Spinal cord (tissue), 10 donors: ENCODE measurements at places on chromosomes 7 and 10. TPM values are rescaled to one million over a fixed set of nuclear protein-coding genes. Genes with fewer than 3 reads are reported as not detected.

GRCh38 chr7:115352375-115352774 lies 430.5 kb downstream of the MDFIC start:
- H3K4me3 ChIP-seq = no peak overlapping the region
- no peaks in the 10 kb centered on the region for H3K27me3 ChIP-seq
- no peak for DNase-seq
- no peak overlapping the region for H3K27ac ChIP-seq
- H3K36me3 ChIP-seq = no peaks in the 10 kb centered on the region

GRCh38 chr10:90913774-90914420 lies 7.0 kb downstream of the ANKRD1 start:
- H3K27me3 ChIP-seq = no peaks in the 10 kb centered on the region
- no peak overlapping the region for H3K4me3 ChIP-seq
- H3K27ac ChIP-seq = no peak overlapping the region
- no peak for DNase-seq
- H3K36me3 ChIP-seq = no peaks in the 10 kb centered on the region

GRCh38 chr7:23191022-23191421 lies 9.2 kb downstream of the NUP42 start:
- no peak overlapping the region for H3K27ac ChIP-seq
- H3K4me3 ChIP-seq = no peak overlapping the region
- H3K27me3 ChIP-seq = no peaks in the 10 kb centered on the region

DNA sequence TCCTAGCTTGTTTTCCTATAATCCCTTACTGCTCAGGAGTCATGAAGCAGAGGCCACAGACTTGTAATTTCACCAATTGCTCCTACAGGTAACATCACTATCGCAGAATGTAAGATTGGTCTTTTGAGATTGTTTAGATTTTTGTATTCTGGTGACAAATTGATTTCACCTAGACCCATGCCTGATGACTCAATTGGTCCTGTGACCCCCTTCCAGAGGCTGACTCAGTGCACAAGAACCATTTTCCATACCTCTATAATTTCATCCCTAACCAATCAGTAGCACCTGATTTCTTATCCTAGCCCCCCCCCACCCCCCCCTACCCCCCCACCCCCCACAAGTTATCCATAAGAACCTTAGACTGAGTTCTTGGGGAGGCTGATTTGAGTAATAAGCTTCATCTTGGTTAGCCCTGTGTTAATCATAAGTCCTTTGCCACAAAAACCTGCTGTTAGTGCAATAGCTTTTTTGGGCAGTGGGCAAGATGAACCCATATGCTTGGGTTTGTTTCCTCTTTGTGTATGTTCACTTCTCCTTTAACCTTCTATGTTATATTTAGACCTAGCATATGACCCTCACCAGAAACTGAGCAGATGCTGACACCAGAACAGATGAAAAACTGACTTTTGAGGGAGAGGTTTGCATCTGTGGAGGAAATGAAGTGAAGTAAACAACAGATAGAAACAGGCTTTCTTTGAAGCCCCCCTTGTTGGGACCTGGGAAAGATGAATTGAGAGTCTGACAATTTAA lies 187.1 kb downstream of the KIF20B start:
- H3K4me1 ChIP-seq = no peaks in the 10 kb centered on the region
- no peak overlapping the region for H3K27ac ChIP-seq
- H3K36me3 ChIP-seq = no peaks in the 10 kb centered on the region
- H3K27me3 ChIP-seq = no peaks in the 10 kb centered on the region
- no peak for DNase-seq

- H3K27ac ChIP-seq = peak overlapping the region; percentile 98
- peaks cover 6% of the 10 kb centered on the region for H3K4me1 ChIP-seq
- no peaks in the 10 kb centered on the region for H3K36me3 ChIP-seq
- H3K4me3 ChIP-seq = no peak overlapping the region
Measured at GRCh38 chr10:35194471-35194870, 67.8 kb downstream of the CREM start.

DNA sequence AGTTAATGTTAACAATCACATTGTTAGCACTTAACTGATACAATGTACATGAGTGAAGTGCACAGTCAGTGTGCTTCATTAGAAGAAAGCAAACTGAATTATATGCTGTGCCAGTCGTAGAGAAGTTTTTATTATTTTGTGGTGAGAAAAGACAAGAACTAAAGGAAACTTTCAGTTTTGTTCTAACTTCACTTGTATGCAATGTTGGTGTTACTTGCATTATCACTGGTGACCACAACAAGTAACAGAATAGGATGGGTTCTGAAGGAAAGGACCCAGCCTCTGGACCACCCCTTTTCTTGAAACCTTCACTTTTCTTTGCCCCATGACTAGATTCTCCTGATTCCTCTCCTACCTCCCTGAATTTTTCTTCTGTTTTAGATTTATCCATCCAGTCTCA lies 123.3 kb upstream of the GAD2 start:
- no peaks in the 10 kb centered on the region for H3K4me1 ChIP-seq
- DNase-seq = no peak
- no peaks in the 10 kb centered on the region for H3K27me3 ChIP-seq
- H3K36me3 ChIP-seq = no peaks in the 10 kb centered on the region

- no peaks in the 10 kb centered on the region for H3K27me3 ChIP-seq
- no peaks in the 10 kb centered on the region for H3K36me3 ChIP-seq
- H3K4me1 ChIP-seq = no peaks in the 10 kb centered on the region
- no peak overlapping the region for H3K4me3 ChIP-seq
- no peak for DNase-seq
Measured at GRCh38 chr10:88082806-88083596, 219.6 kb downstream of the PTEN start.

- H3K36me3 ChIP-seq = no peaks in the 10 kb centered on the region
- H3K27ac ChIP-seq = no peak overlapping the region
- no peaks in the 10 kb centered on the region for H3K4me1 ChIP-seq
- H3K27me3 ChIP-seq = no peaks in the 10 kb centered on the region
- H3K4me3 ChIP-seq = no peak overlapping the region
Measured at GRCh38 chr10:7153750-7154149, 257.1 kb downstream of the SFMBT2 start.

DNA sequence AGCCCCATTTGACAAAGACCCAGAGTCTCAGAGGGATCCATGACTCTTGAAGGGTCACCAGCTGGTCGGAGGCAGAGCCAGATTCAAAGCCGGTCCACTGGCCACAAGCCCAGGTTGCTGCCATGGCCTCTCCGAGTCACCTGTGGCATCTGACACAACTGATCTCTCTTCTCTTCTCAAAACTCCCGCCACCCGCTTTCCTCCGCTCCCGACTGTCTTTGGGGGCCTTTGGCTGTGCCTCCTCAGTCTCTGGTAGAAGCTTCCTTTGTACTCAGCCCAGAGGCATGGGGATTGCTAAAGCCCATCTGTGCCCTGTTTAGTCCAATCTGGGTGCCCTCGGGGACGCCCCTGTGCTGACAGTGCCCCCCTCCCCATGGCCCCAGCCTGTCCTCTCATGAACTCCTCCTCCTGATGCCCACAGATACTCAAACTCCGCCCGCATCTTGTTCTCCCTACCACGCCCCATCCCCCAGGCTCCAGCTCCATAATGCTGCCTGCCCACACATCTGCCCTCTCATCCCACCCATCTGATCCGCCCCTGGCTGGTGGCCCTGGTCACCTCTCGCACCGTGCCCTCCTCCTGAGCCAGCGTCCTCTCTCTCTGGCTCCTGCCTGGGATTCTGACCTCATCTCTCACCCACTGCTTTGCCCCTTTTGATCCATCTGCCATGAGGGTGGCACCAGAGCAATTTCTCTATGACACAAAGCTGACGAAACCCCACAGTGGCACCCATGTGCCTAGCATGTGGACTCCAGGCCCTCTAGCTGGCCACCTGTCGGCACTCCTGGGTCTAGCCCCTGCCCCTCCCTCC lies 150.6 kb downstream of the SLIT1 start:
- no peaks in the 10 kb centered on the region for H3K27me3 ChIP-seq
- peaks cover 82% of the 10 kb centered on the region for H3K36me3 ChIP-seq
- no peak overlapping the region for H3K27ac ChIP-seq
- DNase-seq = no peak
- H3K4me1 ChIP-seq = peaks cover 12% of the 10 kb centered on the region

- peaks cover 98% of the 10 kb centered on the region for H3K4me1 ChIP-seq
- DNase-seq = no peak
- H3K36me3 ChIP-seq = peaks cover 29% of the 10 kb centered on the region
- H3K27me3 ChIP-seq = no peaks in the 10 kb centered on the region
- peak overlapping the region; percentile 88 for H3K27ac ChIP-seq
- no peak overlapping the region for H3K4me3 ChIP-seq
Measured at GRCh38 chr10:71972746-71973695, 8.8 kb downstream of the CHST3 start.

GRCh38 chr7:120272261-120272660 lies 714 bp upstream of the KCND2 start:
- peaks cover 4% of the 10 kb centered on the region for H3K36me3 ChIP-seq
- peak overlapping the region; percentile 71 for H3K4me3 ChIP-seq
- peak; percentile 84 for DNase-seq

GRCh38 chr10:126911301-126911700 lies 6.1 kb downstream of the DOCK1 start:
- H3K4me3 ChIP-seq = no peak overlapping the region
- peaks cover 9% of the 10 kb centered on the region for H3K4me1 ChIP-seq
- no peak for DNase-seq
- peaks cover 9% of the 10 kb centered on the region for H3K36me3 ChIP-seq
- H3K27me3 ChIP-seq = no peaks in the 10 kb centered on the region

- no peak overlapping the region for H3K27ac ChIP-seq
- no peak for DNase-seq
- H3K36me3 ChIP-seq = no peaks in the 10 kb centered on the region
Measured at GRCh38 chr10:24513155-24513554, 210.5 kb downstream of the ARHGAP21 start.

DNA sequence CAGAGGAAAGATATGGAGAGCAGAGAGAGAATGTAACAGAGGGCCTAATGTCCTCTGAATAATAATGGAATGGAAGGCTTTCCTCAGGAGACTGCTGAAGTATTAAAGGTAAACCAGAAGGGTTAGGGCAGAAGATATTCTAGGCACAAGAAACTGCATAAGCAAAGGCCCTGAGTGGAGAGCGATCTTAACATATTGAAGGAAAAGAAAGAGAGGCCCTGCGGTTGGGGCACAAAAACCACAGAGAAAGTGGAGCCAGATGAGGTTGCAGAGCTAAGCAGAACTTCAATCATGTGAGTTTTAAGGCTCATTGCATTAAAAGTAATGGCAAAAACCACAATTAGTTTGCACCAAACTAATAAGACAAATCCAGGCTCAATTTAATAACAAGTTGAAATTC lies 115.8 kb upstream of the VSTM2A start:
- H3K27ac ChIP-seq = no peak overlapping the region
- H3K27me3 ChIP-seq = no peaks in the 10 kb centered on the region
- H3K4me1 ChIP-seq = no peaks in the 10 kb centered on the region
- no peak for DNase-seq
- no peaks in the 10 kb centered on the region for H3K36me3 ChIP-seq
- H3K4me3 ChIP-seq = no peak overlapping the region

GRCh38 chr10:90245623-90246022 lies 544.2 kb downstream of the KIF20B start:
- no peaks in the 10 kb centered on the region for H3K27me3 ChIP-seq
- H3K4me3 ChIP-seq = no peak overlapping the region
- H3K4me1 ChIP-seq = no peaks in the 10 kb centered on the region
- H3K27ac ChIP-seq = no peak overlapping the region

DNA sequence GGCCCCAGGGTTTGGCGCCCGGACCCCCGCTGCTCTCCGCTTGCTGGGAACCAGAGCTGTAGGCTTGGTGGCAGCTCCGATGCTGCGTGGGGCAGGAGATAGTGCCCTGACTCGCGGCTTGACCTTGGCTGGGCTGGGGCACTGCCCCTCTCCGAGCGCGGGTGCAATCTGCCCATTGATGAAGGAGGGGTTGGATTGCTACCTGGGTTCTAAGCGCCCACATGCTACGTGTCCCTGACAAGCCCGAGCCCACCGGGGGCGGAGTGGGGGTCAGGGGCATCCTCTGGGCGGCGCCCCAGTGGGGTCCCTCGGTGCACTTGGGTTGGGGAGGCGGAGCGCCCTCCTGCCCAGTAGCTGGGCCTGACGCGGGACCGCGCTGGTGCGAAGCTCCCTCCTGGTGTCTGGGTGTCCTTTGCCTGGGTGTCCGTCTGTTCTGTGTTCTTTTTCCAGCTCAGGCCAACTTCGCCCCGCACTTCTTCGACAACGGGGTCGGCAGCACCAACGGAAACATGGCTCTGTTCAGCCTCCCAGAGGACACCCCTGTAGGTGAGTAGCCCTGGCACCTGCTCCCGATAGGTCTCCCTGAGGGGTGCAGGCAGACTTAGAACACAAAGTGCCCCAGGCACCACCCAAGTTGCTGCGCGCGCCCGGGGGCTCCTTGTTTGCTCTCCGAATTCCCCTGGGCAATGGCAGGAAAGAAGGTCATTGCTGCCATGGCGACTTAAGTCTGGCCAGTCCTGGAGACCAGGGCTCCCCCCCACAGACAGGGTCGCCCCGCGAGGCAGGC lies 900 bp downstream of the CDHR1 start:
- DNase-seq = no peak
- peaks cover 2% of the 10 kb centered on the region for H3K36me3 ChIP-seq
- no peak overlapping the region for H3K27ac ChIP-seq
- peaks cover 34% of the 10 kb centered on the region for H3K27me3 ChIP-seq
- H3K4me1 ChIP-seq = peaks cover 37% of the 10 kb centered on the region

GRCh38 chr7:121195874-121196273 lies 132.9 kb upstream of the WNT16 start:
- no peak overlapping the region for H3K4me3 ChIP-seq
- H3K36me3 ChIP-seq = no peaks in the 10 kb centered on the region
- no peaks in the 10 kb centered on the region for H3K4me1 ChIP-seq

DNA sequence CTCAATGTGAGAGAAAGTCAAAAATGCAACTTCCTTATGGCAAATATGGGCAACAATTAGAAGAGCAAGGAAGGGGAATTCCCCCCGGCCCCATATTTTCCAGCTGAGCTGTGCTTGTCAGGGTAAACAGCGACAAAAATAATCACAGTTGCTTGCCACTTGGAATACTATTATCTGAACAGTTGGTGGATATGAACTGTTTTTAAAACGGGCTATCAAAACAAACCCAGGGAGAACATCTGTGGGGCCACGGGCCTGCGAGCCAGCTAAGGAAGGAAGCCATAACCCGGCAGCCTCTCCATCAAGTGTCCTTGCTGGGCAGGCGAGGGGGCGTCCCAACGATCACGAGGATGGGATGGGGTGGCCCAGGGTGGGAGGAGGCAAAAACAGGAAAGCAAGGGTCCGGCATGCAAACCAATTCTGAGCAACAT lies 228.4 kb downstream of the ARHGAP12 start:
- H3K27ac ChIP-seq = peak overlapping the region; percentile 79
- H3K4me3 ChIP-seq = no peak overlapping the region
- no peaks in the 10 kb centered on the region for H3K27me3 ChIP-seq

DNA sequence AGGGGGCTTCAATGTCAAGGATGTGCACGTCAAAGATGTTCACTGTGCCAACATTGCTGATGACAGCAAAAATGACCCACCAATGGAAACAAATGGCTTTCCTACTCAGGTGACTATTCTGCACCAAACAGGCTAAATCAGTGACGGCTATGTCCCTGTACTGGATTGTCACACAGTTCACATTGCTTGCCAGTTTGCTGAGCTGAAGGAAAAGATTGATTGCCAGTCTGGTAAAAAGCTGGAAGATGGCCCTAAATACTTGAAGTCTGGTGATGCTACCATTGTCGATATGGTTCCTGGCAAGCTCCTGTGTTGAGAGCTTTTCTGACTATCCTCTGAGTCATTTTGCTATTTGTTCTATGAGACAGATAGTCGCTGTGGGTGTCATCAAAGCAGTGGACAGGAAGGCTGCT lies 202.2 kb upstream of the ETV1 start:
- no peaks in the 10 kb centered on the region for H3K36me3 ChIP-seq
- H3K4me1 ChIP-seq = no peaks in the 10 kb centered on the region
- no peak for DNase-seq
- no peak overlapping the region for H3K27ac ChIP-seq
- H3K4me3 ChIP-seq = no peak overlapping the region

- no peak for DNase-seq
- no peak overlapping the region for H3K27ac ChIP-seq
- no peaks in the 10 kb centered on the region for H3K4me1 ChIP-seq
- H3K27me3 ChIP-seq = no peaks in the 10 kb centered on the region
Measured at GRCh38 chr10:61319386-61320256, 133.6 kb downstream of the TMEM26 start.

Gene DPP6
- 60.7 TPM for total RNA-seq

Gene ANKRD30A
- not detected for total RNA-seq

Gene LOXL4
- total RNA-seq = 1.6 TPM

Gene MEST
- 287 TPM for total RNA-seq
